ENCODE measurements at places on chromosomes 3 and 15. TPM values are rescaled to one million over a fixed set of nuclear protein-coding genes. Genes with fewer than 3 reads are reported as not detected.

- DNase-seq = no peak
These were observed 202.0 kb downstream of the UBE3A start for GRCh38 chr15:25236861-25237155.

GRCh38 chr15:99409560-99409959 is 156.2 kb upstream of the MEF2A start:
- no peak for DNase-seq

DNA sequence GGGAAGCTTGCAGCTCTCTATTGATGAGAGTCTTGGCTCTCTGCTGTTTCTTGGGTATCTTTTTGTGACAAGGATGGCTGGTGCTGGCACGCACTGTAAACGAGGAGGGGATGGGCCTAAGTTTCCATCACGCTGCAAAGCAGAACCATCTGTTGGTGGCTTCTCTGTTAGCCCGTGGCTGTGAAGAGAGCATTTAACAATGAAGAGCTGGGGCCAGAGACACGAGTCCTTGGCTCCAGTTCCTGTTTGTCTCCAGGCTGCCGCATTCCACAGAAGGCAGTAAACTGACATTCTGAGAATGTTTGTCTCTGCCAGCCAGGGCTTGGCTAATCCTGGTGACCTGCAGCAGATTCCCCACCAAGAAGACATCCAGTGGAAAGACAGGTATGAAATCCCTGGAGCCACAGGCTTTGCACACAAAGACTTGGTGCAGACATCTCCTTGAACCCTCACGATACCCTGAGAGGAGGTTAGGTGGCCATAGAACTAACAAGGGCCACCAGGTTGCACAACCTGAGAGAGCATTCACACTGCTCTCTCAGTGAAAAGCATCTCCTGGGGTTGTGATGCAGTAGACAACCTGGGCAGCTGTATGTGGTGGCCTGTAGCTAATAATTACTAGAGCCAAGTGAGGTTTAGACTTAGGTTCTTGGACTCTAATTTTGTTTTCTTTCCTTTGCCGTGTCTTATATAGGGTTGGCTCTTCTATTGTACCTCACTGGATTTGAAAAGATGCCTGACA is 130.9 kb downstream of the ASB7 start:
- DNase-seq = no peak

- DNase-seq = peak; percentile 73
These were observed 81.1 kb downstream of the FILIP1L start for GRCh38 chr3:100033184-100033583.

The MST1R gene
- polyA plus RNA-seq = 0.41 TPM

Measured in AG04450 (cell line).